ENCODE measurements at places on chromosomes 6 and 20.

- no peak for DNase-seq
These were observed 289.6 kb downstream of the TBC1D7 start for GRCh38 chr6:13038741-13039190.

DNA sequence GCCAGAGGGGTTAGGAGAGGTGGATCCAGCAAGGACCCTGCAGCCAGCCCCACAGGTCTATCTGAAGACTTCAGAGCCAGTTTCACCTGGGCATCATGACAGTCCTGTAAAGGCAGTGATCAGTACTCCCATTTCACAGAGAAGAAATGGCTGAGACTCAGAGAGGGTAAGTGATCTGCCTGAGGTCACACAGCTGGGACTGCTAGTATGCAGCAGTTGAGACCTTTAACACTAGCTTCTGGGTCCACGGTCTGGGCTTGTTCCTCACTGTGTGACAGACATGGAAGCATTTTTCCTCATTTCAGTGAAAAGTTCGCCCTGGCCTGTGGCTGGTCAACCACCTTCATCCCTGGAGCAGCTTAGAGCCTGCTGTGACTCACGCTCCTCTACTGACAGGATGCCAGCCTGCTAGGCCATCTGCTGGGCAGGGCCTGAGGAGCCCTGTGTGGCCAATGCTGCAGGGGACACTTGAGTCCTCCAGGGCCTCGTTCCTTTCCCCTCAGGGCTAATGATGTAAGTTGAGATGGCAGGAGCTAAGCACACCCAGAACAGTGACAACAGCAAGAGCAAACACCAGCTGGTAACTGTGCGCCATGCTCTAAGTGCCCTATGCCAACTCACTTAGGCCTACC lies 192.0 kb downstream of the LRFN2 start:
- peak; percentile 7 for DNase-seq

- no peak for DNase-seq
These were observed 64.3 kb downstream of the FNDC1 start for GRCh38 chr6:159233365-159234101.

DNA sequence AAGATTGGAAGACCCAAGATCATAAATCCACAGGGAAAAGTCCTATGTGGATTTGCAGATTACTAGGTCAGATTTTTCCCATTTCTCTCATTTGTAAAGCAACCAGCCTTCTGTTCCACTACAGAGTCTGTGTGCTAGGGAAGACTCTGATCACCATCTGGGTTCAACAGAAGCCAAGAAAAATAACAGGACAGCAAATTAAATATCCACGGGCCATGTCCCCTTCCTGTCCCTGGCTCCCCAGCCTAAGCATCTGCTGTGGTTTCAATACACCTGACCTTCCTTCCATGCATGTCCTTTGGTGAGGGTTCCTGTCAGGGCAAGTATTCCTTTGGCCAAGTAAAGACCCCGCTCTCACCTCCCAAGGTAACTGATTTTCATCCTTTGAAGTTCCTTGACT lies 558.8 kb downstream of the KIF16B start:
- DNase-seq, result no peak

GRCh38 chr6:106628658-106629102 lies 618 bp downstream of the RTN4IP1 start:
- DNase-seq, result no peak

GRCh38 chr6:134020543-134020942 lies 31.9 kb downstream of the SLC2A12 start:
- no peak for DNase-seq

DNA sequence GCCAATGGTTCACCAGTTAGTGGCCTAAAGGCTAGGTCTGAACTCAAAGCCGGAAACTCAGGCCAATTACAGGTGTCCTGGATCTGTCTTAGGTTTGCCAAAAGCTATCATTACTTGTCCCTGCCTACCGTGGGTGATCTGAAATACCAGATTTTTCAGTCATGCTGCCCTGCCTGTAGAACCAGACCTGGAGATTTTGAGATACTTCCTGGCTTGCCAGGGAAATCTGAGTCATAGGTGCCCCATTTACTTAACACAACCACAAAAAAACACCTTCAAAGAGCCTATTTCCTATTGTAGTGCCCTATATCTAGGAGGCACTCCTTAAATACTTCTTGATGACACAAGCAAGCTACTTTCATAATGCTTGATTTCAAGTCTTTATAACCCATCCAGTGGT lies 13.9 kb upstream of the RANBP9 start:
- no peak for DNase-seq

DNA sequence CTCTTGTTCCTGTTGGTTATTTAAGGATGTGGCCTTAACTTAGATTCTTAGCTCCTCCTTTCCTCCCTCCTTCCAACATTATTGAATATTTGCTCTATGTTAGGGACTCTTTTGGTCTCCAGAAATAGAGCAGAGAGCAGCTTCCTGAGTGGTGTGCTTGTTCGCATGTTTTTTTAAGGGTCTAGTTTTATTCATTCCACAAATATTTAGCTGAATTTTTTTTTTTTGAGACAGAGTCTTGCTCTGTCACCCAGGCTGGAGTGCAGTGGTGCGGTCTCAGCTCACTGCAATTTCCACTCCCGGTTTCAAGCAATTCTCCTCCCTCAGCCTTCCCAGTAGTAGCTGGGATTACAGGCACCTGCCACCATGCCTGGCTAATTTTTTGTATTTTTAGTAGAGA lies 169.2 kb downstream of the ZFAND3 start:
- no peak for DNase-seq

DNA sequence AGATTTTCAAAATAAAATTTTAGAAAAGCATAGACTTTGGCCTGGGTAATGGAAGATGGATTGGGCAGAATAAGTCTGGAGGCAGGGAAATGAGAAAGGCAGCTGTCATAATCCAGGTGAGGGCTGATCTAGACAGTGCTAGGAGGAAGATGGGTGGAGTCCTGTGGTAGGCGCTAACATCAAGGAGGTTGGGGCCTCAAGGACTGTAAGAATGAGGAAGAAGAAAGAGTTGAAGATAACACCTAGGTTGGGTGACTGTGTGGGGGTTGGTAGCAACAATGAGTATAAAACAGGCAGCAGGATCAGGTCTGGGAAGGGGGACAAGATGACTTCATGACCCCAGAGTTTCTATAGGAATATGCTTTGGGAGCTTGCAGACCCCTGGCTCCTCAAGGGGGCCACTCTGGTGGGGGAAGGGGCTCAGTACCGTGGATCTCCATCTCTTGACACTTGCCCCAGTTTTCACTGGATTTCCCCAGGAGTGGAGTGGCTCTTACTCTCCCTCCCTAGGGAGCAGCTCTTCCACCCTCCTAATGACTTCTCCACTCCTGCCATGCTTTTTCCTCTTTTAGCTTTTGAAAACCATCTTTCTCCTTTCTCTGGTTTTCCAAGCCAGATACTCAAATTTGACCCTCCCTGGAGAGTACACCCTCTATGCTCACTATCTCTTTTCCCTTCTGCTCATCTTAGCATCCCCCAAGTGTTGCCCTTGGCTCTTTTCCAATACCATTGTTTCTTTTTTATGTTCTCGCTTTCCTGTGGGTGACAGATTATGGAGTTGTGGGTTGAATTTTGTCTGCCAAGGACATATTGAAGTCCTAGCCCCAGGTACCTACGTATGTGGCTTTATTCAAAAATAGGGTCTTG lies 14.8 kb downstream of the TRIM31 start:
- no peak for DNase-seq
